ENCODE measurements at places on chromosomes 4 and X.
A peak's percentile ranks its signal among the peaks of the same experiment; 100 is the strongest.

DNA sequence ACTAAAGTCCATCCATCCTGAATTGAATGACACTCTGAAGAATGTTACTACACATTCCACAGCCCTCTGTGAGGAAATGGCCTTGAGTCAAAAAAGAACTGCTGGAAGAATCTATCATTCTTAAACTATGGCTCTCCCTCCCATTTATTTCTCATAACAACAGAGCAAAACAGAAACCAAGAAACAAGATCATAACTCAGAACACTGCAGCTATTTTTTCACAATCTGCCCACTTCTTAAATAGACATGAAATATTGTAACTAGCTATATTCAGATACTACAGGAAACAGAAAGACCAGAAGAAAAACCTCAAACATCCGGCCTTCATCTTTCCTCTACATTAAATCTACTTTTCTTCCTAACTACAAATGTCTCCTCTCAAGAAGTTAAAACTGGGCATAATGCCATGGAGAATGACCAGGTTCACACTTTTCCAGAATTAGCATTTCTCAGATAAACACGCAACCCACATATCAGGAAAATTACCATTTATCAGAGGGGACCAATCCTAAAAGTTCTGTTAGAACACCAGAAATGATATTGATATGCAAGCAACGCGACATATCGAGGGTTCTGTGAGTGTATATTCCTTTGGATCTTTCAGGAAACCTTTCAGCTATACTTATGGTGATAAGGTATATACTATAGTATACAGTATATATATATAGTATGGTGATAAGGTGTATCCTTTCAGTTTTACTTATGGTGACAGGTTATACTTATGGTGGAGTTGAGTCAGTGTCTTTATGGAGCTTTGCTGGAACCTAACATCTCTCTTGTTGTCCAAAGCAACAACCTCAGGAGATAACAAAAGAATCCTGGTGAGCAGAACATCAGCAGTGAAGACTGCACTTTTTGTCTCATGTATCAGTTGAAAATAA, 60.4 kb upstream of the IRF2 start:
- DNase-seq: peak; percentile 55

GRCh38 chr4:154399259-154399974, 92.2 kb downstream of the DCHS2 start:
- DNase-seq: no peak

- no peak for DNase-seq
These were observed 38.9 kb downstream of the DDX60L start for GRCh38 chr4:168441412-168441811.

GRCh38 chr4:119103263-119103662, 32.4 kb upstream of the MYOZ2 start:
- DNase-seq: peak; percentile 99

DNA sequence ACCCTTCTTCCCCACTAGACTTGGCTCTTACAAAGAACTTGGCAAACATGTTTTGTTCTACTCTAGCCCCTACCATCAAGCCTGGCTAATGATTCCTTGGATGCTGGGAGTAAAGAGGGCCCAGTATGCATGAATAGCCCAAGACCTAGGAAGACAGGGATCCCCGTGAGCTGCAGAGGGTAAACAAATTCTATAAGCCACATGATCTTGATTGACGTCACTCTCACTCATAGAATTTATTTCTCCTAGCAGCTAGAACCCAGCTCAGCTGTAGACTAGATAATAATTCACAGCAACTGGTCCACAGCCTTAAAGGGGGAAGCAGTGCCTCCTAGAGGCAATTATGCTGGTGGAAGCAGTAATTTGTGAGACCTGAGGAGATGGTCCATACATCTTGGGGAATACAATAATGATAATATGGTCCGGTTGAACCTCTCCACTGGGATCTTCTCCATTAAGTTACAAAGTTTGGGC, 16.1 kb upstream of the USO1 start:
- DNase-seq: no peak

DNA sequence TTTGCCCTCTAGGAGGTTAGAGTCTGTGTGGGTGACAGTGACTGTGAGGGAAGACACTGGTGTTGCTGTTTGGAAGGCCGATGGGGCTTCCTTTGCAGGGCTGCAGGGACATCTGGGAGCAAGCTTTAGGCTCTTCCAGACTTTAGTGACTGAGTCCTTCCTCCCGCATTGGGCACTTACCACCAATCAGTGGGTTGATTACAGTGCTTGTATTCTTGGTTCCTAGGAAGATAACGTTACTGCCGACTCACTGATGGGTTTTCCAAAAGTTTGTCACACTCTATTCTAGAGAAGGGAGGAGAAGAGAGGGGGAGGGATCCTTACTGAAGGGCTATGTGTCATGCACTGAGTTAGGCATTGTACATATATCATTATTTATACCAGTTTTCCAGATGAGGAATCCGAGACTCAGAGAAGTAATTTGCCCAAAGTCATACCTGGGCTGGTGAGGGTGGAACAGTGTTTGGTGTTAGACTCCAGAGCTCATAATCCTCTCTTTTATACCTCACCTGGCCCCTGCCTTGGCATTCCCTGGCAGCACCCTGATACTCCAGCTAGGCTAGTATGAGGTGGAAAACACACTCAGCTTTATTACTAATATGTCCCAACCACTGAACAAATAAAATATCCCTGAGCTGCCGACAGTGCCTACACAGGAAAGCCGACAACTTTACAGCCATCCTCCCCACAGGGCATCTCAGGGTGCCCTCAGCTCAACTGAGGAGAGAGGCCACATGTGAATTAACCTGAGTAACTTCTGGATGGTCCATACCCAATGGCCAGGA, 3.8 kb downstream of the CHST7 start:
- DNase-seq: no peak

- peak; percentile 66 for DNase-seq
These were observed 25.8 kb upstream of the KLHL34 start for GRCh38 chrX:21683941-21684340.

GRCh38 chr4:78069859-78070258, 12.7 kb downstream of the FRAS1 start:
- DNase-seq: no peak

DNA sequence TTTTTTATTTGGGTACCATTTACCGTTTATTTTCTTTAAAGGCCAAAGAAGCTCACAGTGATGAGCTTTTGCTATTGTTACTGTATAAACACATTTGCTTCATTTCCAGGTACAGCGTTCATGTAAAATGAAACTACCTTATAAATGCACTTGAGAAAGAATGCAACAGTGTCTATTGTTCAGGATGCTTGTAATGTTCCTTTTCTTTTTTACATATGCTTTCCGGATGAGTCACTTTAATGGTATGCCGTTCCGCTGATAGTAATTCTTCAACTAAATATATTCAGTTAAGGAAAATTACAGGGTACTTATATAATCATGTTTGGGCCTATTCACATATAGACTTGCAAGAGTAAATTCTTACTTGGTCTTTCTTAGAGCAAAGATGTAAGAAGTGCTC, 354.9 kb downstream of the RPA4 start:
- no peak for DNase-seq

- no peak for DNase-seq
These were observed 321.3 kb downstream of the TMA16 start for GRCh38 chr4:163815776-163816175.

- DNase-seq: no peak
These were observed 727.7 kb downstream of the DMD start for GRCh38 chrX:32483534-32484136.

GRCh38 chrX:17553961-17554482, 179.0 kb downstream of the NHS start:
- DNase-seq: no peak

Data from BJ (cell line).